ENCODE measurements at places on chromosomes 2 and 18.
A peak's percentile ranks its signal among the peaks of the same experiment; 100 is the strongest.

GRCh38 chr2:56583796-56584315 lies 400.1 kb downstream of the CCDC85A start:
- no peak for DNase-seq

GRCh38 chr18:76405681-76406356 lies 89.2 kb downstream of the ZNF516 start:
- DNase-seq, result peak; percentile 26

DNA sequence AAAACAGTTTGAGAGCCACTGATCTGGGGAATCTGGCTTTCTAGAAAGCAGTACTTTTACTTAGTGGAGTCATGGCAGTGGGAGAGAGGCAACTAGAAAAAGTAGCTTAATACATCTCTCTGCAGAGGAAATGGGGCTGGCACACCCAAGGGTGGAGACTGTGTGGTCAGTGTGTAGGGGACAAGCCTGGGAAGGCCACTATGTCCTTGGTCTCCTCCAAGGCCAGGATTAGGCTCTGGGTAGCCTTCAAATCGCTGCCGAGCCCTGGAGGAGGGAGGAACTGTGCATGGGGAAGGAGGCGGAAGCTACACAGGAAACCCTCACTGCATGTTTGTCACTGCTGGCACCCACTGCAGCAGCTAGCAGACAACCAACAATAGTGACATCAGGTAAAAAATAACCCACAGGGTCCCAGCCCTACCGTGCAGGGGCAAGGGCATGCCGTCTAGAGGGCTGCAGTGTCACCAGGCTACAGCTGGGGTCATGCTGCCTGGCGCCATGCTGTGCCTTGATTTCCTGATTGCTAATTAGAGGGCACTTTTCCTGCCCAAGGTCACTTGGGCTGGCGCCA lies 34.8 kb downstream of the LBH start:
- peak; percentile 74 for DNase-seq

- DNase-seq, result no peak
Measured at GRCh38 chr2:173095356-173095755, 19.7 kb downstream of the MAP3K20 start.

DNA sequence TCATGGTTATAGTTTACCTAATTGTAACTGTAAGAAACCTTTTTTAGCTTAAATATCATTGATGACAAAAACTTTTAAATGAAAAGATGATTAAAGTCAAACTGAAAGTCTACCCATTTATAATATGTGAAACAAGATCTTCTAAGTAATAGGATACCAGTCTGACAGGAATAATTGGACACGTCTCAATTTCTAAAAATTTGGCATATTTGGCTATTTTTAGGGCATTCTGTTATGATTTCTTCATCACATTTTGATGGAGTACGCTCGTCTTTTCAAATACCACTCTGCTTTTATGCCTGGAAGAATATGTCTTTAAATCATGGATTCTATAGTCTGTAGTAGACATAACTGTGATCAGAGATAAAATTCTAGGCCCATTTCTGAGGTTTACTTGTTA lies 1.3 kb downstream of the R3HDM1 start:
- no peak for DNase-seq

DNA sequence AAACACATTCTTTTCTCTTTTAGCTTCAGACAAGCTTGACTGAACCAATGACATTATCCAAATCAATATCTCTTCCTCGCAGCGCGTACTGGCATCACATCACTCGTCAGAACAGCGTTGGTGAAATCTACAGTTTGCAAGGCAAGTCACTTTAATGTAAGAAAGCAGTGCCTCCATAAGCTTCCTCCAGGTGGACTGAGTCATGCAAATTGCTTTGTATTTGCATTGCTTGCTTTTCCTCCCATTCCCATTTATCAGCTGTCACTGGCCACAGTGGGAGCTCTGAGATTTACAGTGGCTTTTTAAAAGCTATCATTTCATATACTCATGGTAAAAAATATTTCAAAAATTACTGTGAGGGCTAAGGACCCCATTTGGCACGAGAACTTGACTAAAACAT lies 189.9 kb downstream of the CD226 start:
- DNase-seq, result no peak

DNA sequence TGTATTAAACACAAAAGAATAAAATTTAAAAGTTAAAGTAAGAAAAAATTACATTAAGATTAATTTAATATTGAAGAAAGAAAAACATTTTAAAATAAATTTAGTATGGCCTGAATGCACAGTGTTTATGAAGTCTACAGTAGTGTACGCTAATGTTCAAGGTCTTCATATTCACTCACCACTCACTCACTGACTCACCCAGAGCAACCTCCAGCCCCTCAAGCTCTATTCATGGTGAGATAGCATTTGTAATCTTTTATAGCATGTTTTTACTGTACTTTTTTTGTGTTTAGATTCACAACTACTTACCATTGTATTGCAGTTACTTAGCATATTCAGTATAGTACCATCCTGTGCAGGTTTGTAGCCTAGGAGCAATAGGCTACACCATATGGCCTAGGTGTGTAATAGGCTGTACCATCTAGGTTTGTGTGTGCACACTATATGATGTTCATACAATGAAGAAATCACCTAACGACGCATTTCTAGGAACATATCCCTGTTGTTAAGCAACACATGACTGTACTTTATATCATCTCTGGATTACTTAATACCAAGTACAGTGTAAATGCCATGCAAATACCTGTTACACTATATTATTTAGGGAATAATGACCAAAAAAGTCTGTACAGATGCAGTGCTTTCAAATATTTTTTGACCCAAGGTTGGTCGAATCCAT lies 144.0 kb upstream of the IL1R2 start:
- DNase-seq, result no peak

DNA sequence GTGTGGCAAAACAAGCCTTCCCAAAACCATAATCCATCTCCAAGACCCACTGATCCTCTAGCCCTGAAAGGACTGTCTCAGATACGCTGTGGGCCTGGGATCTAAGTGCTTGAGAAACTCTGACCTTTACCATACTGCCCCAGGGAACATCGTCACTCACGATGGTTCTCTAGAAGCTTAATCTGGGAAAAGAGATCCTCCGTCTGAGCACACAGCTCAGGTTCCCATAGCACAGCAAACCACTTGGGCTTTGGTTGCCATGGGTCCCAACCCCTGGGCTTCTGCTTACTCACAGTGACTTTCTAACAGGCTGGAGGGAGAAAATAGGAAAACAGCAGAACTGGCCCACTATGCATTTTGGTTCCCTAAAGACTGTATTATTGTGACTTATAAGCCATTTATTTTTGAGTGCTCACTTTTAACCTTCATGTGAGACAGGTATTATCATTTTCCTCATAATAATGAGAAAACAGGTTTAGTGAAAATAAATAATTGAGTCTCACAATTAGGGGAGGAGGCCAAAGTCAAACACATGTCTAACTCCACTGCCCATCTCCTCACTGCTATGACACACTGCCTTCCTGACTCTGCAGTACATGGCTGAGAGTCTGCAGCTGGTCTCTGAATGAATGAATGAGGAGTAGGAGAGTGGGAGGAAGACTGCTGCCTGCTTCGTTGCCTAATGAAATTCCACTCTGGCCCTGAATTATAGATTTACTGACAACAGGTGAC lies 46.7 kb downstream of the REEP1 start:
- DNase-seq, result no peak

DNA sequence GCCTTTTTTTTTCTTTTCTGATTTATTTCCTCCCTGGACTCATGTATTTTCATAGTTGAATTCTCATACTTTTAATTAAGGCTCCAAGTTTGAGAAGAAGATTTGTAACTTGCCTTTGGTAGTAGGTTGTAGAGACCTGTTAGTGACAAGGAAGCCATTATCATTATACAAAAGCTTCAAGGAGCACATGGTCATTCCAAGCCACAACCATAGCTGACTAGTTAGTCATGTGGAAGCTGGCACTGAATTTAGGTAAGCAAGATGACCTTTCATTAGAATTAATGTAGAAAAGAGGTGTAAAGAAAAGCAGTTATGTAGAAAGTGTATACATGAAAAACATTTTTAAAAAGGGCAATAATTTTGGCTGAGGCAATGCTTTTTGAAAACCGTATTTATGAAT lies 89.7 kb downstream of the LRP1B start:
- DNase-seq, result no peak

DNA sequence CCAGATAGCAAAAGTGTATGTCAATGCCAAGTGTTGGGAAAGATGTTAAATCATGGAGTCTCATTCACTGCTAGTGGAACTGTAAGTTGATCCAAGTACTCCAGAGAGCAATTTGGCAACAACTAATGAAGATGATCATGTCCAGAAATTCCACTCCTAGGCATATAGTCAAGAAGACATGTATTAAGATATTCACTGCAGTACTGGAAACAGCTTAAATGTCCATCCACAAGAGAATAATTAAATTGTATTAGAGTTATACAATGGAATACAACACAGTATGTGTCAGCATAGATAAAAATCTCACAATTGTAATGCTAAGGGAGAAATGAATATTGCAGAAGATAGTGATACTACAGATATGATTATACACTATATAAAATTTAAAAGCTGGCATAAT lies 15.2 kb upstream of the LBH start:
- no peak for DNase-seq

GRCh38 chr2:163657281-163657656 lies 78.5 kb downstream of the FIGN start:
- DNase-seq, result no peak

DNA sequence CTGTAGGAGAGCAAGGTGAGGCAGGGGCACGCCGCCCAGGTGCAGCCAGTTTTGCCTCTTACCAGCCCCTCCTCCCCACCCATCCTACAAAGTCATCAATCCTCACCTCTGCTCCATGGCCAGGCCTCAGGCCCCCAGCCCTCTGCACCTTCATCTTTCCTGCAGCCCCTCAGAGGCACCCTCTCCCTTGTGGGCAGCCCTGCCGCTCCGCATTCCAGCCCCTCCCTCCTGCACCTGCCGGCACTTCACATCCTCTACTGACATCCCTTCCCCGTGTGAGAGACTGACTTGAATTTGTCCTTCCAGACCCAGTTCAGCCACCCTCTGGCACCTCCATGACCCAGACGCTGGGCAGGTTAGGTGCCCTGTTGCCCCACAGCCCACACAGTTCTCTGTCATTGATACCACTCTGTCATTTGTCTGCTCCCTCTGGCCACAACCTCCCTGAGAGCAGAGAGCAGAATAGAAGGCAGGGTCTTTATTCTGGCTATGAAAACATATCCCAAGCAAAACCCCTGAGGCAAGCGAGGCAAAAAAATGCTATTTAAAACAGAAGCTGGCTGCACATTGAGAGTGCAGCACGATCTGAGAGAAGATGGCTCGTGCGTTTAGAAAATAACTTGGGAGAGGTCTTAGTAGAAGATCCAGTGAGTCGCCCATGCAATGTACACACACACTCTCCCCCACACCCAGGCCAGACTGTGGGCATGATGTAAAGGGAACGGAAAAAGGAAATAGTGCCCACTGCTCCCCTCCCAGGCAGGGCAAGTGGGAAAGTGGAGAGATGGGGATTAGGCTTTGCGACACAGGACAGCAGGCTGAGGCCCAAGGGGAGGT lies 25.9 kb downstream of the SDC1 start:
- no peak for DNase-seq

DNA sequence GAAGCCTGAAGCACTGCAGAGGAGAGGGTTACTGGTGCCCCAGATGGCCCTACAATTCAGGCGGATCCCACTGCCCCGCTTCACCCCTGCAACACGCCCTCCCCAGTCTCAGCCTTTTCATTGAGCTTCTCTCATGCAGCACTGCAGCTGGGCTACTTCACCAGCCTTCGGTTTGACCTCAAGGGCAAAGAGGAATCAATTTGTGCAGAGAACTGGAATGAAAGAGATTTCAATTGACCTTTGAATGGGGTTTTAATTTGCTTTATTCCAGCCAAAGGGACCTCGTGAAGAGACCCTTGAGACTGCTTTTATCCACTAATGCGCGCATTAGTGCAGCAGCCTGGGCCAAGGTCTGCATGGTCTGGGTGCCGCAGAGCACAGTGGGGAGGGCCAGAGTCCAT lies 8.8 kb upstream of the POMC start:
- DNase-seq, result no peak

DNA sequence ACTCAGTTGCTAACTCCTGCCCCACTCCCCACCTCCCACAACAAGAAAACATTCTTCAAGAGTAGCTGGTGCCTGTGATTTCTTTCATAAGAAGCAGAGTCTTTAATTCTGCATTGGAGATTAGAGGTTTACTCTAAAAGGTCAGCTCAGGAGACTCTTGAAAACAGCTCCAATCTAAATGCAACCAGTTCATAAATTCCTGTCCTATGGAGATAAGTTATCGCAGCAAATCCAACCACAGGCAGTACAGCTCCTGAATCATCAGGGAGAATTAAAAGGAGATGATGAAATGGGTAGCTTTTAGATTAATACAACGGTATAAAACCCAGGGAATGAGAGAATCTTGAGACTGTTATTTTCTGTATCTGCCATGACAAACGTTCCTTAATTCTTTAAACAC lies 130.7 kb downstream of the SOCS6 start:
- no peak for DNase-seq

GRCh38 chr2:72673279-72673678 lies 152.6 kb downstream of the EXOC6B start:
- DNase-seq, result no peak

GRCh38 chr2:209998596-209998995 lies 3.8 kb upstream of the RPE start:
- DNase-seq, result no peak

- DNase-seq, result no peak
Measured at GRCh38 chr2:235583144-235583543, 89.3 kb downstream of the AGAP1 start.

- DNase-seq, result no peak
Measured at GRCh38 chr2:14552818-14553217, 79.7 kb upstream of the LRATD1 start.

DNA sequence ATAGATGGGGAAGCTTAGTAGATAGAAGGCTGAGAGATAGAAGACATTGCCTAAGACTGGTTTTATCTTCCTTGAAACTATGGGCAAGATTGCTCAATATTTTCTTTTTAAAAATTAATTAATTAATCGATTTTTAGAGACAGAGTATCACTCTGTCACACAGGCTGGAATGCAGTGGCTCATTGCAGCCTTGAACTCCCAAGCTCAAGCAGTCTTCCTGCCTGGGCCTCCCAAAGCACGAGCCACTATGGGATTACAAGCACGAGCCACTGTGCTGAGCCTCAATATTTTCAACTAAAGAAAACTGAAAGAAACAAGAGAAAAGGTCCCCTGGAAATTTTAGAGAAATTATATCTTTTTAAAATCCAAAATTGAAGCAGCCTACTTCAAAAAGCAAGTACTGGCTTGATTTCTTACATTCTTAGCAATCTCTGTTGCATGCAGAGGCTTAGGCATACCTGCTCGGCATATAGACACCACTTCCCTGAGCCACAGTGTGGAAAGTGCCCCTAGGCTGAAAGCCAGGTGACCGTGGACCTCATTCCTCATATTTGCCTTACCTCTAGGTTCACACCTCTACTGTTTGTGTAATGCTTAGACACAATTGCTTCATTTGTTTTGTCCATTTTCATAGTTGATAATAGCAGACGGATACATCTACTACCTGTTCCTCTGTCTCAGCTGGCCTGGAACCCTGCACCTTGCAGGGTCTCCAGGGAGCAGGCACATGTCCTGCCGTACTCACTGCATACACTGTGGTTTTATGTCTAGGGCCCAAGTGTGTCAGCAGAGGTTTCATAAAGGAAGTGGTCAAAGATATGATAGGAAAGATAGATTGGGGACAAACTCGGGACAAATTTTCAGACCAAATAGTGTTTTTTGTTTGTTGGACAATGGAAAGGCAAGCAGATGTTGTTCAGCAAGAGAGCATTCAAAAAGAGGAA lies 166.5 kb upstream of the ALPP start:
- DNase-seq, result no peak
